Natural killer cell treated with Interleukin-12 subunit alpha and Interleukin-12 subunit beta and Interleukin-15 and Interleukin-18, amount 100 ng/mL, for 72 hours (primary cell): ENCODE measurements at places on chromosomes 4 and X. TPM values are rescaled to one million over a fixed set of nuclear protein-coding genes. Genes with fewer than 3 reads are reported as not detected.

GRCh38 chr4:17251101-17251500 is 260.8 kb downstream of the QDPR start:
- no peak overlapping the region for H3K4me3 ChIP-seq
- H3K27me3 ChIP-seq, result no peaks in the 10 kb centered on the region
- H3K4me1 ChIP-seq, result no peaks in the 10 kb centered on the region
- no peak overlapping the region for H3K27ac ChIP-seq

- H3K4me1 ChIP-seq, result peaks cover 37% of the 10 kb centered on the region
- no peak overlapping the region for H3K4me3 ChIP-seq
- H3K27ac ChIP-seq, result no peak overlapping the region
- DNase-seq, result no peak
- no peaks in the 10 kb centered on the region for H3K27me3 ChIP-seq
- H3K36me3 ChIP-seq, result no peaks in the 10 kb centered on the region
These were observed 20.4 kb downstream of the USP46 start for GRCh38 chr4:52638717-52639116.

GRCh38 chr4:102616636-102617035 is 115.5 kb downstream of the NFKB1 start:
- H3K4me1 ChIP-seq, result peaks cover 48% of the 10 kb centered on the region
- no peak overlapping the region for H3K4me3 ChIP-seq
- no peak for DNase-seq

DNA sequence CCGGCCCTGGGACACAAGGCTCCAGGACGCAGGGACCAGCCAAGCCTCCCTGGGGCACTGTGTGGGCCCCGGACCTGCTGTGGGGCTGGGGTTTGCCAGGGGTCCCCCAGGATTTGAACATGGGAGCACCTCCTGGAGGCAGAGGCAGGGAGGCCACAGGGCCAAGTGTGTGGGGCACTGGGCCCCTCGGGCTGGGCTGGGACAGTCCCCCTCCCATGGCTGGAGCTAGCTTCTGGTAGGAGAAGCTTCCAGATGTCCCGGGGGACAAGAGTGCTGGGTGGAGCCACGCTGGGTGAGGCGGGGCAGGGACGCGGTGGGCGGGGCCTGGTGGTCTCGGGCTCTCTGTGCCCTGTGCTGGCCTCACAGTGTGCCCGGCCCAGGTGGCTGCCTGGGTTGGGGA is 18.6 kb downstream of the FGFRL1 start:
- H3K27ac ChIP-seq, result no peak overlapping the region
- DNase-seq, result no peak
- no peaks in the 10 kb centered on the region for H3K4me1 ChIP-seq
- no peak overlapping the region for H3K4me3 ChIP-seq
- H3K27me3 ChIP-seq, result no peaks in the 10 kb centered on the region
- no peaks in the 10 kb centered on the region for H3K36me3 ChIP-seq

- H3K27ac ChIP-seq, result no peak overlapping the region
- H3K36me3 ChIP-seq, result no peaks in the 10 kb centered on the region
- H3K4me1 ChIP-seq, result peaks cover 5% of the 10 kb centered on the region
- H3K27me3 ChIP-seq, result peaks cover 17% of the 10 kb centered on the region
- no peak for DNase-seq
- no peak overlapping the region for H3K4me3 ChIP-seq
These were observed 9.2 kb upstream of the GYG2 start for GRCh38 chrX:2819345-2820135.

- DNase-seq, result no peak
- H3K4me3 ChIP-seq, result no peak overlapping the region
- no peaks in the 10 kb centered on the region for H3K27me3 ChIP-seq
- no peak overlapping the region for H3K27ac ChIP-seq
These were observed 540.1 kb upstream of the FAM241A start for GRCh38 chr4:111605111-111605510.

GRCh38 chr4:77052352-77052751 is 23.4 kb downstream of the CCNI start:
- no peak overlapping the region for H3K4me3 ChIP-seq
- DNase-seq, result no peak
- peaks cover 5% of the 10 kb centered on the region for H3K4me1 ChIP-seq
- H3K27ac ChIP-seq, result no peak overlapping the region
- no peaks in the 10 kb centered on the region for H3K27me3 ChIP-seq

GRCh38 chr4:53962516-53963225 is 101.7 kb downstream of the CHIC2 start:
- no peaks in the 10 kb centered on the region for H3K27me3 ChIP-seq
- no peak overlapping the region for H3K4me3 ChIP-seq
- H3K36me3 ChIP-seq, result no peaks in the 10 kb centered on the region
- H3K27ac ChIP-seq, result no peak overlapping the region

GRCh38 chr4:125620066-125620860 is 305.5 kb downstream of the FAT4 start:
- H3K4me3 ChIP-seq, result no peak overlapping the region
- DNase-seq, result no peak
- H3K27me3 ChIP-seq, result no peaks in the 10 kb centered on the region
- no peaks in the 10 kb centered on the region for H3K4me1 ChIP-seq
- H3K27ac ChIP-seq, result no peak overlapping the region
- H3K36me3 ChIP-seq, result no peaks in the 10 kb centered on the region

GRCh38 chr4:169137558-169137920 is 127.5 kb upstream of the CBR4 start:
- H3K27me3 ChIP-seq, result peaks cover 10% of the 10 kb centered on the region
- H3K4me1 ChIP-seq, result no peaks in the 10 kb centered on the region
- H3K36me3 ChIP-seq, result no peaks in the 10 kb centered on the region
- DNase-seq, result no peak
- no peak overlapping the region for H3K4me3 ChIP-seq

DNA sequence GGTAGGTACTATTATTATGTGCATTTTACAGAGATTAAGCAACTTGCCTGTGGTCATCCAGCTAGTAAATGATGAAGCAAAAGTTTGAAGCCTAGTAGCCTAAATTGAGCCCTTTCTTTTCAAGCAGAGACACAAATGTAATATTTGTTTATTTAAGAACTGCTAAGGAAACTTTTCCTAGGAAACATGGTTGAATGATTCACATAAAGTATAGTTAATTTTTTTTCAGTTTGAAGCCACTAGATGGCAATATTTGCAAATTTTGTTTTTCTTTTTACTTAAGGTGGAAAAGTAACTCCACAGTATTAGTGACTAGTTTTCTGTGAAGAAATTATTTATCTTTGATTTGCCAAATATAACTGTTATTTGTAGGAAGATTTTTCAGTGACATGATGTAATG is 52.8 kb upstream of the ANKRD17 start:
- no peak overlapping the region for H3K4me3 ChIP-seq
- H3K27me3 ChIP-seq, result peaks cover 2% of the 10 kb centered on the region
- no peaks in the 10 kb centered on the region for H3K36me3 ChIP-seq
- no peaks in the 10 kb centered on the region for H3K4me1 ChIP-seq

GRCh38 chr4:78288327-78288726 is 231.2 kb downstream of the FRAS1 start:
- no peaks in the 10 kb centered on the region for H3K36me3 ChIP-seq
- H3K27me3 ChIP-seq, result peaks cover 3% of the 10 kb centered on the region
- no peak overlapping the region for H3K4me3 ChIP-seq
- no peak overlapping the region for H3K27ac ChIP-seq

- H3K27me3 ChIP-seq, result no peaks in the 10 kb centered on the region
- H3K4me3 ChIP-seq, result no peak overlapping the region
- DNase-seq, result no peak
- H3K36me3 ChIP-seq, result no peaks in the 10 kb centered on the region
- H3K27ac ChIP-seq, result no peak overlapping the region
- H3K4me1 ChIP-seq, result no peaks in the 10 kb centered on the region
These were observed 53.1 kb downstream of the NDST3 start for GRCh38 chr4:118087366-118087765.

DNA sequence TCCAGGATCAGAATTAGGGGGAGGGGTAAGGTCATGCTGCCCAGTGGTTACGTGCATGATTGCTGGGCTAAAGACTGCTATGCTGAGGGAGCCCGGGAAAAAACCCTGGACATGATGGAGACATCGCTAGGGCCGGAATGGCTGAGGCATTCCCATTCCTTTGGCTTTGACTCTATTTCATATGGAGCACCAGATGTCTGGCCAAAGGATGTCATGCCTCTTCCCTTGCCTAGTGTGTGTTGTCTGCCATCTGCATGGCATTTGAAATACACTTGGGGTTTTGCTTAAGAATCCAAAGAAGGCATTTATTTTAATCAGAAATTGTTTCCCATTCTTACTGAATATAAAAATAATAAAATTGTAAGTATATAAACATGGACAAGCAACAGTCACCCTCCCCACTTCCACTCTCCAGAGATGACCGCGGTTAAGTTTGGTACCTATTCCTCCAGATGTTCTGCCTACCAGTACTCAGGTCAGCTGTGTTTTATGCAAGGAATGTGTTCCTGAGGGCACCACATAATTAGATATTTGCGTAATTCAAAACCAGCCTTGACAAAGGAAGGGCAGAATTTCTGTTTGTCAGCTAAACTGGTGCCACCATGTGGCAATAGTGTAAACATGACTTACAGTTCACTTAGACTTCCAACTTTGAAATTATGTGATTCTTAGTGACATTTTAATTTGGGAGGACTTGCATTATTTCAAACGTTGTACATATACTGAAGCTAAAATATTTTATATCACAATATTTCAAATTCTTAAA is 105.9 kb downstream of the CT47B1 start:
- H3K27ac ChIP-seq, result no peak overlapping the region
- no peaks in the 10 kb centered on the region for H3K27me3 ChIP-seq
- no peaks in the 10 kb centered on the region for H3K36me3 ChIP-seq

GRCh38 chr4:31236639-31237173 is 516.5 kb downstream of the PCDH7 start:
- H3K27ac ChIP-seq, result no peak overlapping the region
- H3K27me3 ChIP-seq, result no peaks in the 10 kb centered on the region
- no peaks in the 10 kb centered on the region for H3K4me1 ChIP-seq
- no peak for DNase-seq
- no peak overlapping the region for H3K4me3 ChIP-seq

SLITRK2 gene
- total RNA-seq, result not detected

NIPAL1 gene
- total RNA-seq, result 2.0 TPM

SPON2 gene
- 13.6 TPM for total RNA-seq

CT55 gene
- total RNA-seq, result not detected

ZNF630 gene
- 0.74 TPM for total RNA-seq

PPEF2 gene
- not detected for total RNA-seq

ENOX2 gene
- total RNA-seq, result 16.6 TPM

ATP2B3 gene
- total RNA-seq, result not detected
